ENCODE measurements at places on chromosomes 11 and 22. TPM values are rescaled to one million over a fixed set of nuclear protein-coding genes. Genes with fewer than 3 reads are reported as not detected.

The PTPRCAP gene
- 0.15 TPM for total RNA-seq

The CHST1 gene
- total RNA-seq, result 2.3 TPM

The ACRV1 gene
- not detected for total RNA-seq

The XPNPEP3 gene
- total RNA-seq, result 8.2 TPM

The RAB39A gene
- total RNA-seq, result 0.59 TPM

The MPZL3 gene
- total RNA-seq, result 0.31 TPM

The EMID1 gene
- total RNA-seq, result 0.23 TPM

The PHF21B gene
- total RNA-seq, result 0.61 TPM

The TMEM225 gene
- not detected for total RNA-seq

The RAB3IL1 gene
- total RNA-seq, result 15.1 TPM

The HBB gene
- not detected for total RNA-seq

The OR2AG1 gene
- not detected for total RNA-seq

The POTEH gene
- total RNA-seq, result not detected

The C11orf21 gene
- total RNA-seq, result not detected

The KIRREL3 gene
- 11.6 TPM for total RNA-seq

The PLEKHA7 gene
- total RNA-seq, result 46.9 TPM

The PRDM11 gene
- 5.5 TPM for total RNA-seq

The SERHL2 gene
- 0.24 TPM for total RNA-seq

The HOATZ gene
- not detected for total RNA-seq

The APOBEC3H gene
- 0.38 TPM for total RNA-seq

The TMEM151A gene
- 4.0 TPM for total RNA-seq

The PARVG gene
- not detected for total RNA-seq

The CFAP300 gene
- total RNA-seq, result 8.0 TPM

The CDC42BPG gene
- total RNA-seq, result 1.7 TPM

The NRIP3 gene
- total RNA-seq, result 1.1 TPM

The PATE2 gene
- total RNA-seq, result not detected

The ZFTA gene
- 4.1 TPM for total RNA-seq

The SLC36A4 gene
- total RNA-seq, result 17.0 TPM

The TMPRSS4 gene
- not detected for total RNA-seq

The CALCA gene
- total RNA-seq, result not detected

The KRTAP5-2 gene
- total RNA-seq, result not detected

The SMTNL1 gene
- total RNA-seq, result not detected

The MIAT gene
- 0.25 TPM for total RNA-seq

The OVOL1 gene
- total RNA-seq, result 0.08 TPM

The F2 gene
- total RNA-seq, result 2.2 TPM

Data from A549 treated with GW870086 at 1 μM for 4 hours (cell line).